Renal pelvis (tissue), 12 donors: ENCODE measurements at places on chromosomes 16 and 17.

GRCh38 chr16:10226141-10226986 is 44.1 kb upstream of the GRIN2A start:
- peak; percentile 58 for DNase-seq

DNA sequence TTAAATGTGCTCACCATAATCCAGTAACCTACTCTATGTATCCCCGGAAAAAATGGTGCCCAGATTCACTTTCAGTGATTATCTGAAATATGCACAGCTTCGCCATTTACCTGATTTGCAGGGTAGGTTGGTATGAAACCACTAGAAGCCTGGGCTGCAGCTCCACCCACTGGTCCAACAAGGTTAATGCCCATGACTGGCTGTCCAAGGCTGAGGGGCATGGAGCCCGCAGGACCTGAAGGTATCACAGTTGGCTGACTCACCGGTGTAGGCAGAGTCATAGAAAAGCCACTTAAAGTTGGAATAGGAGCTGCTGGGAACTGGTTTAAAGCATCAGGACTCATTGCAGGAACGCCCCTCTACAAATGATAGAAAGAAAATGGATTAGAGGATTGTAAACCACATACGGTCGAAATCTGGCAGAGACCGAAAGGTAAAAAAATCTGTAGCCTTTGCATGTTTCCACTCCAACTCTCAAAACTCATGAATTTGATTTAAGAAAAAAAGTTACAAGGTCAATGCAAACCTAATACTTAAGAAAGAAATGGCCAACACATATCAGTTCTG is 38.6 kb downstream of the SYNRG start:
- DNase-seq: peak; percentile 20

DNA sequence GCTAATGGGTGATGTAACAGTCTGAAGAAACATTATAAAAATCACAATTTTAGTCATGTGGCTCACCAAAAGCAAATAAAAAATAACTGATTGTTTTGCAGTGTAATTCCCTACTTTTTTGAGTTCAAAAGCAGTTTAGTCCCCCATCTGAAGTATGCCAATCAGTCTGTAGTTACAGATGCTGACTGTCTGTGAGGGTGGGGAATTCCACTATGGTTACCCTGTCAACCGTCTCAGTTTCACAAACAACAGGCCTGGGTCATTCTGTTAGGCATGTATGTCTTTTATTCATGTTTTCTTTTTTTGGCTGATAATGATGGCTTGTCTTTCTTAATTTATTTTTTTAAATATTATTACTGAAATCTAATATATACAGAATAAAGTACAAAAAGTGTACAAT is 69.3 kb downstream of the STXBP4 start:
- DNase-seq: no peak

- DNase-seq: no peak
Observed at GRCh38 chr17:82240506-82241182, 11.8 kb downstream of the SLC16A3 start.

DNA sequence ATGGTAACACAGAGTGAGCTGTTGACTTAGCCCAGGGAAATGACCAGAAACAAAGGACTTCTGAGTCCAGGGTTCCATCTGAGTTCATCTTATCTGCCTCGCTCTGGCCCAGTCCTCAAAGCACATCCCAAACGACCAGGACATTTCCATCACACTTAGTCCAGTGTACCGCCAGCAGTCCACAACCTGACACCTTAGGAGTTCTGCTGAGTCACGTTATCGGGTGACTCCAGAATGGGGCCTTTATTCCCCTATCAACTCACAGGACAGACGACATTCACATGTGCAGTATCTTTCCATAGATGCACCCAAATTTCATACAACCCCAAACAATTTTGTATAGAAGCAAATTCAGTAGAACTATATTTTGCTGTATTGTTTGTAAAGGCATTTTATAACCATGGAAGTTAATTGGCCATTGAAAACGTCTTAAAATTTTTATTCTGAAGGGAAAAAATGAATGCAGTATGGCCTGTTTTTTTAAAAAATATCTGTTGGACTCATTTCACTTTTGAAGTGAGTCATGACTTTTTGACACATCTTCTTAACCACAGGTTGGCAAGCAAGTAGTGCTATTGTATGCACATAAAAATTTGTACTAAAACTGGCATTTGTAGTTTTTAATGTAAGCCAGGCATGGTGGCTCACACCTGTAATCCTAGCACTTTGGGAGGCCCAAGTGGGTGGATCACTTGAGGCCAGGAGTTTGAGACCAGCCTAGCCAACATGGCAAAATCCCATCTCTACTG is 46.3 kb downstream of the ZNF18 start:
- DNase-seq: no peak

- DNase-seq: no peak
Observed at GRCh38 chr17:19016297-19016696, 11.7 kb upstream of the FAM83G start.

DNA sequence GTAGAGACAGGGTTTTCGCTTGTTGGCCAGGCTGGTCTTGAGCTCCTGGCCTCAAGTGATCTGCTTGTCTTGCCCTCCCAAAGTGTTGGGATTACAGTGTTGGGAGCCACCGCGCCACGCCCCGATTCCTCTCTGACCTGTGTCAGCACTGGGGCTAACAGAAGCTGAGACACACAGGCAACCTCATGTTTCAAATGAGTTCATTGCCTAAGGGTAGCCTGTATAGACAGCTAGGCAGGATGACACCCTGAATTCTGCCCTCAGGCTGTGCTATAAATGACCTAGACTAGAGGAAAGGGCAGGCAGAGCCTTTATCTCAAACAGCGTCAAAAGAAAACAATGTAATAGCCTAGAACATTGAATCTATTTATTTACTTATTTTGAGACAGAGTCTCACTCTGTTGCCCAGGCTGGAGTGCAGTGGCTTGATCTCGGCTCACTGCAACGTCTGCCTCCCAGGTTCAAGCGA is 2.3 kb upstream of the CDK3 start:
- DNase-seq: no peak

GRCh38 chr16:70656712-70657263 is 10.4 kb downstream of the IL34 start:
- no peak for DNase-seq

- DNase-seq: no peak
Observed at GRCh38 chr16:3652373-3653195, 1.9 kb upstream of the DNASE1 start.

DNA sequence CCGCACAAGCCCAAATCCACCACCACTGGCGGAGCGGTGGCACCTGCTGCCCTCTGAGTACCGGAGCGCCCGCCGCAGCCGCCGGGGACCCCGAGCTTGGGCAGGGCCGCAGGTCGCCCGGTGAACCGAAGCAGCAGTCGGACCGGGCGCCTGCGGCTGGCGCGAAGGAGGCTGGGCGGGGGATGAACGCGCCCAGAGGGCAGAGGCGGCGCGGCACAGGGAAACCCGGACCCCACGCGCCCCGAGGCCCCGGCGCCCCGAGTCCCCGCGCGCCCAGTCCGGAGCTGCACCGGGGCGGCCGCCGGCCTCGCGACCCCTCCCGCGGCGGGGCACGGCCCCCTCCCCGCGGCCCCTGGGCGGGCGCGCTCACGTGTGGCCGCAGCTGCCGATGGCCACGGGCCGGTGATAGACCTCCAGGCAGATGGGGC is 393 bp downstream of the RNF166 start:
- DNase-seq: no peak

DNA sequence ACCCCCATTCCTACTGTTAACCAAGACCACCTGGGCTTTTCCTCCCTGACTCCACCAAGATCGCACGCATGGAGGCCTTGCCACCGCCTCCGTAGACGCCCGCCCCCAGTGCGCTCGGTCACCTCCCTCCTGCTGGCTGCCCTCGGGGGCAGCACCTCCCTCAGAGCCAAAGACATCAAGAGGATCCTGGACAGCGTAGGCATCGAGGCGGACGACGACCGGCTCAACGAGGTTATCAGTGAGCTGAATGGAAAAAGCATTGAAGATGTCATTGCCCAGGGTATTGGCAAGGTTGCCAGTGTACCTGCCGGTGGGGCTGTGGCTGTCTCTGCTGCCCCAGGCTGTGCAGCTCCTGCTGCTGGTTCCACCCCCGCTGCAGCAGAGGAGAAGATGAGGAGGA is 1.2 kb downstream of the EFCAB3 start:
- DNase-seq: no peak

DNA sequence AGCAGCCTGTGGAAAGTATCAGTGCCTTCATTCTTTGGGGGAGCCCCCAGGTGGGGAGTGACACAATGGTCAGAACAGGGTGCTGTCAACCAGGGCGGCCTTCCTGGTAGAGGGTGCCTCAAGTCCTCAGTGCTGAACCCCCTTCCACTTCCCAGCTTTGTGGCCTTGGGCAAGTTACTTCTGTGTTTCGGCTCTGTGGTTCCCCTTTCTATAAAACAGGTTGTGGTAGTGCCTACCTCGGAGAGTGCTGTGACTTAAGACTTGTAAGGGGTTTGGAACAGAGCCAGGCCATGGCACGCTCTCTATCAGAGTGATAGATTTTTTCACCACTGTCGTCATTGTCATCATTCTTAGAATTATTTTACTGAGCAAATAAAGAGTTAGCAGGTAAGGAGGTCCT is 141.1 kb downstream of the CCDC182 start:
- no peak for DNase-seq

DNA sequence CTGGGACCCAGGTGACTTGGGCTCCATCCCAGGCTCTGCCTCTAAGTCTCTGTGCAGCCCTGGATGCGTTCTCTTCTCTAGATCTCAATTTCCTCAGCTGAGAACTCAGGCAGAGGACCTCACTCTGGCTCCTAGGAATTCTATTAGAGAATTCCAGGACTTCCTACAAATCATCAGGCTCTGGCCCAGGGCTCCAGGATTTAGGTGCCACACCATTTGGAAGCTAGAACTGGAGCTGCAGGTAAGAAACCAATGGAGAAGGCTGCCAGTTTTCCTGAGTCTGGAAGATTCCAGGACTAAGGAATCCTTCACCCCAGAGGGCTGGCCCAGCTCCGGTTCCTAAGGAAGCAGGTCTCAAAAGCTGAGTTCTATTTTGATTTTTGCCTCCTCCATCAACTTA is 189.8 kb upstream of the CDH5 start:
- DNase-seq: no peak

DNA sequence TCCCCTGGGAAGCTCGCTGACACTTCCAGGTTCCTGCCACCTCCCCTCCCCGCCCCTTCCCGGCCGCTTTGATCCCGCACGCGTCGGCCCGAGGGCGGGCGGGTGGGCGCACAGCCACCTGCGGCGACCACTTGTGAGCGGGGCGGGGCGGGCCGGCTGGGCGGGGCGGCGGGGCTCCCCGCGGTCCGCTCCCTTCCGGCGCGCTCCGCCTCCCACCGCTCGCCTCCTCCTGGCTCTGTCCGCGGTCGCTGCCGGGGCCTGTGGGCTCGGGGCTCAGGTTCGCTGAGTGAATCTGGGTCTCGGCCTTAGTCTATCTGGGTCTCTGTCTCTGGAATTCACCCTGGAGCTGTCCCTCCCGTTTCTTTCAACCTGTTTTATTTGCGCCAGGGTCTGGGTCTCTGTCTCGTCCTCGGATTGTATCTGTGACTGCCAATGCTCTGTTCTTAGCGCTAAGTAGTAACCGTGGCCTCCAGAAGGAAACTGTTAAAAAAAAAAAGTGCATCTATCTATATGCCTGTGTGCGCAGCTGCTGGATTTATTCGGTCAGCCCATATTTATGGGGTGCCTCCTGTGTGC is 2.7 kb upstream of the HES7 start:
- peak; percentile 33 for DNase-seq

- DNase-seq: no peak
Observed at GRCh38 chr17:72657467-72658317, 434.8 kb downstream of the SLC39A11 start.

GRCh38 chr17:57369509-57369945 is 113.2 kb downstream of the MSI2 start:
- DNase-seq: no peak

DNA sequence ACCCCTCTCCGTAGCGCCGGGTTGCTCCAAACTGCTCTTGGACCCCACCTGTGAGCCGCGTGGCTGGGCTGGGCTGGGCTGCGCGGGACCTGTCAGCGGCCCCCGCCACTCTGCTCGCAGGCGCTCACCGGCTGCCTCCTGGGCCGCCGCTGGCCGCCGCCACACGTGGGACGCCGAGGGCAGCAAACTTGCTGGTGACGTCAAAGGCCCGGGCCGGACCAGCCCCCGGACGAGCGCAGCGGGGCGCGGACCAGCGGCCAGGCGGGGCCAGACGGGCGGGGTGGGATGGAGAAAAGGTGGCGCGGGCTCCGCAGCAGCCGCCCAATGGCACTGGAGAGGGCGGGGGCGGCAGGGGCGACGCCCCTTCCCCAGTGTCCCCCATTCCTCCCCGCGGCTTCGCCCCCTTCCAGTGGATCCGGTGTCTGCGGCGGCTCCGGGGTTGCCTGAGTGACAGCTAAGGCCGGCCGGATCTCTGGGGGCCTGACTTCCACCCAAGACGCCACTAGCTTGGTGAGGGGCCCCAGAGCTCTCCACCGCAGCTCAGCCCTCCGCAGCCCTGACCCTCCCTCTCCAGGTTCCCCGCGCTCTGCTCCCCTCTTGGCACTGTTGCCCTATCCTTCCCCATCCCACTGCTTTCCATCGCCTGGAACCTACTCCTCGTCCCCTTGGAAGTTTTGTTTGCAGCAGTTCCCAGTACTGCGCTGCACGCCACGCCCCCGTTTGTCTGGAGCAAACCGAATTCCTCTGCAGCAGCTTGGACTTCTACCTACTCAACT is at the start of gene HS3ST3A1:
Gene HS3ST3A1, minus strand, starts transcription at position 154 of the 776 bp plus-strand sequence. CDS start 800 bp downstream, outside the sequence.
- DNase-seq: peak; percentile 86

DNA sequence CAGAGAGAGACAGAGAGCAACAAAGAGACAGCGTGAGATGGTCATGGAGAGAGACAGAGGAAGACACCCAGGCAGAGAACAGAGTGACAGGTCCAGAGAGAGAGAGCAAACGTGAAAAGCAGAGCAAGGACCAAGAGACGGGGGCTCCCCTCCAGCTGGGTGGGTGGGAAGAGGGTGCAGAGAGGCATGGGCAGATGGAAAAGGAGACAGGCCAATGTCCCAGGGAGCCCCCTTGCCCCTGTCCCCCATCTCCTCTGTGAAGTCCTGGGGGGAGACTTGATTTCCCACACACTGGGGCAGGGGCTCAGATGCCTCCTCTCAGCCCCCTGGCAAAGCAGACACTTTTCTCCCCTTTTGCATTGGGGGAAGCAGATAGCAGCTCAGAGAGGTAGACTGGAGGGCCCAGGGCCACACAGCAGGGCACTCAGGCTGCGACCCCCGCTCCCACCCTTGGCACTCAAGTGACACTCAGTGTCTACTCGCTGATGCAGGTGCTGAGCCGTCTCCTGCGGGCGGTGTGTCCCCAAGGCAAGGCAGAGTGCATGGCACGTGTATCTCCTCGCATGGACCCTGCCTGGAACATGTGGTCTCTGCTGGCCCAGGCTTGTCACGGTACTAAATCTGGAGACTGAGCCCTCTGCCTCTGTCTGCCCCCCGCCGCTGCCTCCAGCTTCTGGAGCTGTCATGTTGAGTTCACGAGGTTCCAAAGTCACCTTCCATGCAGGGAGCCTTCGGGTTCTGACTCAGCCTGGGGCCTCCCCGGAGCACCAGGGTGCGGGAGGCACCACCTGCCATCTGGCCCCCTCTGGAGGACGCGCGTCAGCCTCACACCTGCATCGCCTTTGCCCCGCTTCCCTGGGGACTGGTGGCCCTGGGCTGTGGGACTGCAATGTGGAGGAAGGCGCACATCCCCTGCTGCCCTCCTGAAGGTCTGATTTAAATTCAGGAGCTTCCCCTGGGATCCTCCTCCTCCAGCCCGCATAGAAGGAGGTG is 215.9 kb upstream of the GSE1 start:
- DNase-seq: no peak

- DNase-seq: no peak
Observed at GRCh38 chr16:88063211-88063773, 112.1 kb downstream of the BANP start.
